ENCODE measurements at places on chromosomes 6 and 20.

DNA sequence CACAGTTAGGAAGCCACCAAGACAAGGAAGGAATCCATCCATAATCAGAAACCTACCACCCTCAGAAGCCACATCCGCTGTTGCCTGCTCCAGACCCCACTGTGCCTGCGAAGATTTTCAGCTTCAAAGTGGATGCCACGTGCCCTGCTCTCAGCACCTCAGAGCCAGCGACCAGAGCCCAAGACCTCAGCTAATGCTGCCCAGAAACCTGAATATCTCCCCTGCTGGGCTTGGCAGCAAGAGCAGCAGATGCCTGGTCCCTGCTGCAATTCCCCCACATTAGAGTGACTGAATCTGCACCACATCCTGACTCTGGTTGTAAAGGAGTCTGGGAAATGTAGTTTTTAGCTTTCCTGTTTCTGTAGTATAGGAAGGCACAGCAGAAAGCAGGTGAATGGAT, 10.7 kb upstream of the ULBP3 start:
- DNase-seq: no peak

DNA sequence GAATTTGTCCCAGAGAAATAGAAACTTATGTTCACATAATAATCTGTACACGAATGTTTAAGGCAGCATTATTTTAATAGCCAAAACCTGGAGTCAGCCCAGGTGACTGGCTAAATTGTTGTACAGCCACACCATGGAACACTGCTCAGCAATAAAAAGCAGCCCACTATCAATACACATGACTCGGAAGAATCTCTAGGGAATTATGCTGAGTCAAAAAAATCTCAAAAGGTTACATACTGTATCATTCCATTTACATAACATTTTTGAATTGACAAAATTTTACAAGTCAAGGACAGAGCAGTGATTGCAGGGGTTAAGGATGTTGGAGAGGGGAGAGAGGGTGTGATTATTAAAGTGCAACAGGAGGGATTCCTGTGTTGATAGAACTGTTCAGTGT, 163.4 kb downstream of the UBE3D start:
- no peak for DNase-seq

DNA sequence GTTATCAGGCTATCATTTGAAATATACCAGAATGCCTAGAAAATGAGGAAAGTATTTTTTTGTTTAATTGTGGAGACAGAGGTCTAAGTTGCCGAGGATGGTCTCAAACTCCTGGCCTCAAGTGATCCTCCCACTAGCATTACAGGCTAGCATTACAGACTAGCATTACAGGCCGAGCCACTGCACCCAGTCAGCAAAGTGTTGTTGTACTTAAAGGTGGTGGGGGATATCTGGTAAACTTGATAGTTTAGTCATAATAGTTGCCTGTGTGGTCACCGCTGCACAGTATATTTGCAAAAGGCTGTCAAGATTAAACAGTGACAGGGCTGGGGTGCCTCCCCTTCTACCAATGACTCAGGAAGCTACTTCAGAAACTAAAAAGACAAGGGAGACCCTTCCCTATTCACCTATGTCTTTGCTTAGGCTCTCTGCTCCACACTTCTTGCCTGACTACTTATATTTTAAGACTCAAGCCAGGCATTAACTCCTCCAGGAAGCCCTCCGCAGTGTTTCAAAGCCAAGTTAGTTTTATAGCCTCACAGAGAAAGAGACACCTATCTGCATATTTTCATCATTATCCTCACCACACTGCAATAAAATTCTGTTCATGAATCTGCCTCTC, 3.1 kb upstream of the AKIRIN2 start:
- peak; percentile 69 for DNase-seq

DNA sequence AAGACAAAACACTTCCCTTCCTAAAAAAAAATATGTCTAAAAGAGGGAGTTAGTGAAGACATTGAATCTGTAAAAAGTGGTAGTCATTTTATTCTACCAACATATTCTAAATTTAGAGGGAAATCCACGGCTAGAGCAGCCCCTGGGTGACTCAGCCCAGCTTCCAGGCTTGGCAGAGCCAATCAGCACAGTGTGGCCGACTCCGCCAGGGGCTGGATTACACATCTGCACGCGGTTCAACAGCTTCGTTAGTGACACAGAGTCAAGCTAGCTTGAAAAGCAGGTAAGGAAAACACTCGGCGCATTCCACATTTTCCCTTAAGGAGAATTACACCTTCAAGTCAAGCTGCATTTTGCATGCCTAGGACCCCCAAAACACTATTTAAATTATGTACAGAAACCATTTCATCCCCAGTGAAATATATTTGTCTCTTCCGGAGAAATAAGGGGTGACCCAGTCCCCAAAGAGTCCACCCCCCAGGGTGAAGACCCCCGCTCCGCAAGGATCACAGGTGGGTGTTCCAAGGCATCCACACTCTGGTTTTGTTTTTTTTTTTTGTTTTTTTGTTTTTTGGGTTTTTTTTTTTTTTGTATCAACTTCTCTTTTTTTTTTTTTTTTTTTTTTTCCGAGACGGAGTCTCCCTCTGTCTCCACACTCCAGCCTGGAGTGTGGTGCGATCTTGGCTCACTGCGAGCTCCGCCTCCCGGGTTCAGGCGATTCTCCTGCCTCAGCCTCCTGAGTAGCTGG, 58.4 kb upstream of the ARID1B start:
- DNase-seq: no peak

DNA sequence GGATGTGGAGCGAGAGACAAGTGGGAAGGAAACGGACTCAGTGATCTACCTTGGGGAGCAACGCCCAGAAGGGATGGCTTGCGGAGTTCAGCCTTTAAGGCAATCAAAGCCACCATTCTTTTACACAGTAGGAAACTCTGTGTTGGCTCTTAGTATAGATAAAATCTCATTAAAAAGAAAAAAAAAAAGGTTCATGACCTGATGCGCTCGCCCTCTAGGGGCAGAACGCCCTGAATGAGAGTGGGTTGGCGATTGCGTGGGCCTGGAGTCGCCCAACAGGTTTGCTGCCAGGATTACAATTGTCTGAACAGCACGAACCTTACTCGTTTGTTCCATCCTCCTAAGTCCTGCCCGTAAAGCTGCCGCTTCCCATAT, 1.2 kb downstream of the TPD52L1 start:
- peak; percentile 11 for DNase-seq

- no peak for DNase-seq
Measured at GRCh38 chr6:34476447-34476846, 10.6 kb downstream of the PACSIN1 start.

DNA sequence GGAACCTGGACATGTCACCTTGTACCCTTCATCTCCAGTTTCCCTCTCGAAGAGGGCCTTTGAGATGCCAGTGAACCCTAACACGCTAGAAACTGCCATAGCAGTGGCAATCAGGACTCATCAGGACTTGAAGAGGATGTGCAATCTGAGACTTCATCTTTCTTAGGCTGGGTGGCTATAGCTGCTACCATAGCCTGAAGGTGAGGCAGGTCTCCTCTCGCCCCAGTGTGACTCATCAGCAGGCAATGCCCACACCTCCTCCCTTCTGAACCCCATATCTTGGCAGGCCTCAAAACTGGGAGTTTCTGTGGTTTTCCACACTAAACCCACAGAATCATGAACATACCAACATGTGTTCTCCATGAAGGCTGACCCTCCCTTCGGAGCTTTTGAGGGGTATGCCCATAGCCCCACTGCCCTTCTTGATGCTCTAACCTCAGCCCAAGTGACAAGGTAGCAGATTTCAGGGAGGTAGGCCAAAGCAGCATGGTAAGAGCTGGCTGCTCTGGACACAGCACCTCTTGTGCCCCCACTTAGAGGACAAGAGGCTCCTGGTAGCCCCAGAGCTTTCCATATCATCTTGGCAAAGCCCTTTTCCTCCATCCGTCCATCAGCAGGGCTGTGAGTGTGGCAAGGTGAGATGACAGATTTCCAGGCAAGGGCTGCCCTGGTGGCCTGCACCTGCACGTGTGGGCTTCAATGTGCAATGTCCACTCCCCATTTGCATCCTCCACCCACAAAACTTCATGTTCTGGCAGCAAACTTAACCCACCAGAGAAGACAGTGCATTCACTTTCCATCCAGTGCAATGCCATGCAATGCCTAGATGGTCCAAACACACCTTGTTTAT, 2.6 kb downstream of the BLCAP start:
- peak; percentile 24 for DNase-seq

DNA sequence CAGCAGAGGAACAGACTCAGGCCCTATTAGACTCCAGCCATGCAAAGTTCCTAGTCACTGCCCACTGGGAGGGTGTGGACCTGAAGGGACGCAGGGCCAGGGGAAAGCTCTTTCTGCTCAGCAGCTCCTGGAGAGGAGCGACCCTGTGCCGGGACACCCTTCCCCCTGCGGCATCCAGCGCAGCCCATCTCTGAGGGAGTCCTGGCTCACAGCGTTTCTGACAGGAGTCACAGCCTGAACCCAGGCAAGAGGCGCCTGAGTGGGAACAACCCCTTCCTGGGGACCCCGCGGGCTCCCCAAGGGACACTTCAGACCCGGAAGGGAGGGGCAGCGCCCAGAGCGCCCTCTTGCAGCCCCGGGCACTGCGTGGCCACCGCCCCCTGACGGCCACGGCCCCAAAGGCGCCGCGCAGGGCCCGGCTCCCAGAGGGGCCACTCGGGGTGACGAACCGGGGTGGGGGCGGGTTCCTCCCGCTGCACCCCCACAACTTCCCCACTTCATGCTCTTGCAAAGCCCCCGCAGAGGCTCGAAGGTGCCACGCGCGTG, 862 bp downstream of the UCKL1 start:
- DNase-seq: peak; percentile 46

- DNase-seq: no peak
Measured at GRCh38 chr6:105515054-105515453, 112.2 kb upstream of the PREP start.

DNA sequence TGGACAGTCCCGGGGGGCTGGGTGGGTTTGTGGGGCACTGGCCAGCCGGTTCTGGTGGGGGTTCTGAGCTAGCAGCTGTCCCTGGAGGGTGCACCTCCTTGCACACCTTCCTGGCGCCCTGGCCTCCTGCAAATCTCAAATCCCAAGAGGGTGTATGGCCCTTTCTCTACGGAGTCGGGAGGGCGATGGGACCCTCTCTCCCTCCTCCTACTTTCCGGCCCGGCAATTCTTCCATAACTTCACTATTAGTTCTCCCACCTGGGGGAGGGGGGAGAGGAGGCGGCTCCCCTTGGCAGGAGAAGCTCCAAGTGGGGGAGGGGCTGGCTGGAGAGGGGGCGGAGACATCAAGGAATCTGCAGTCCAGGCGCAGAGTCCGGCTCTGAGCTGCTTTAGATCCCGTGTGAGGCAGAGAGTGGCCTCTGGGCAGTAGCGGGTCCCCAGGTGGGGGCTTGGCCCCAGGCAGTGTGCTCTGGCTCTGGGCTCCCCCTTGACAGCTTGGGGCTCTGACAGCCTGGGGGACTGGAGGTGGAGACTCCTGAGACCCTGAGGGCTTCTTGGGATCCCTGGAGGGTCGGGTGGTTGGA, 1.4 kb upstream of the LAMA5 start:
- no peak for DNase-seq
